ENCODE measurements at places on chromosomes 4 and X.

DNA sequence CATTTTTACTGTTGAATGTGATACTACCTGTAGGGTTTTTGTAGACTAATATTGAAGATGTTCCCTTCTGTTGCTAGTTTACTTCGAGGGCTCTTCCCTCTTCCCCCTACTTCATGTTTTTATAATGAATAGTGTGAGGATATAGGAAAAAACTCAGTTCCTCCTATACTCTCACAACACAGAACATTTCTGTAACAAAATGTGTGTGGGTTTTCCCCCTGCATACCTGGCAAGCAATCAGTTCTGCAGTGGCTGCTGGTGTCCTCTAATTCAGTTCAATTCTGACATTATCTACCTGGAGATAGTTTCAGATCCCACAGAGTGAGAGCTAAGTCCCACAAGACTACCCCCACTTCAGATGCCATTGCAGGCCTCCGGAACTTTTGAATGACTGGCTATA lies 107.9 kb downstream of the KDM6A start:
- no peak for DNase-seq

DNA sequence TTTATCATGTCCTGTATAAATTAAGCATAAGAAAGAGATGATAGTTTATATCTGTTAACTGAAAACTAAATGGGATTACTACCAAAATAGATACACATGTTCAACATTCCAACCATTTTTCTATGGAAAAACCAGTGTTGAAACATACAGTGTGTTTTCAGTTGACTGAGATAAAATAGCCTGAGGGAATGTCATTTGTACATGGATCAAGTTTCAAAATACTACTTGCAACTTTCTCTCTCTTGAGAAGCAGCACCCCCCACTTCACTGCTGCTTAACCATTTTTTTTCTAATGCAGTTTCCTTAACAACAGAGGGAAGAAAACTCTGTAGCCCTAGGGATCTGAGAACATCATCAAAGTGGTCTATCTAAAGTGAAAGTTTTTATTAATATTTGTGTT lies 70.8 kb downstream of the NPNT start:
- no peak for DNase-seq

- DNase-seq, result no peak
Measured at GRCh38 chr4:73684097-73684496, 56.3 kb upstream of the CXCL8 start.

DNA sequence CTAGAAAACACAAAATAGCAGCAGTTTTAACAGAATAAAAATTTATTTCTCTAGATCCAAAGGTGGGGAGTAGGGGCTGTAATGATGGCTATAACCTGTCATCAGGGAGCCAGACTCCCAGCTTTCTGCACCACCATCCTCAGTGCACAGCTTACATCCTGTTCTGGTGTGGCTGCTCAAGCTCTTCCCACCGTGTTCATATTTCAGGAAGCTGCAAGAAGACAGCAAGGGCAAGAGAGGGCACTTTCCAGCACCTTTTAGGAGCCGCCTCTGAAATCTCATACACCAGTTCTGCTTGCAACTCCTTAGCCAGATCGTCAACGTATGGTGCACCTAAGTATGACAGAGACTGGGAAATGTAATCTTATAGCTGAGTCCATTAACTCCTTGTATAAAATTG lies 253.7 kb downstream of the CENPC start:
- DNase-seq, result no peak

- no peak for DNase-seq
Measured at GRCh38 chr4:103478210-103478609, 241.6 kb downstream of the TACR3 start.
